Memory B cell (primary cell): ENCODE measurements at places on chromosomes 16 and 17.

- H3K27ac ChIP-seq = no peak overlapping the region
- no peaks in the 10 kb centered on the region for H3K36me3 ChIP-seq
- H3K4me3 ChIP-seq = no peak overlapping the region
- H3K27me3 ChIP-seq = peaks cover 2% of the 10 kb centered on the region
- DNase-seq = no peak
- no peaks in the 10 kb centered on the region for H3K4me1 ChIP-seq
These were observed 66.1 kb upstream of the ANKFN1 start for GRCh38 chr17:56087199-56087598.

GRCh38 chr16:125011-125410, 13.5 kb downstream of the NPRL3 start:
- H3K36me3 ChIP-seq = peaks cover 1% of the 10 kb centered on the region
- H3K27ac ChIP-seq = no peak overlapping the region
- H3K27me3 ChIP-seq = no peaks in the 10 kb centered on the region
- H3K4me3 ChIP-seq = no peak overlapping the region

DNA sequence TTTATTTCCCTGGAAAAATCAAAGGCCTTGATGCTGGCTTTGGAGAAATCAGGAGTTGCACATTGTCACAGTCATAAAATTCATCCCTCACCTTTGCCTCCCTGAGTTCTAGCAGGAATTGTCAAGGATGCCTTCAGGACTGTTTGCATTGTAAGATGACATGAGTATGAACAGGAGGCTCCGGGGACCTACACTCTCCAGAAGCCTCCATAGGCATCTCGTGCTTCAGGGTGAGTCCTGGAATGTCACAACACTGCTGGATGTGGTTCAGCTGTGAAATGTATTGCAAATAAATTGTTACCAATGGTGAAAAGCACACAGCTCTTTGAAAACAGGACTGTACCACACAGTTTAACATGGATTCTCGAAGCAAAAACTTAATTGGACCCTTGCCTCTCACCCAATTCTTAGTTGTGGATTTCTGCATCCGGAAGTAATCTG, 535.4 kb upstream of the C16orf82 start:
- no peaks in the 10 kb centered on the region for H3K27me3 ChIP-seq
- H3K4me3 ChIP-seq = no peak overlapping the region
- H3K36me3 ChIP-seq = no peaks in the 10 kb centered on the region
- no peak for DNase-seq

DNA sequence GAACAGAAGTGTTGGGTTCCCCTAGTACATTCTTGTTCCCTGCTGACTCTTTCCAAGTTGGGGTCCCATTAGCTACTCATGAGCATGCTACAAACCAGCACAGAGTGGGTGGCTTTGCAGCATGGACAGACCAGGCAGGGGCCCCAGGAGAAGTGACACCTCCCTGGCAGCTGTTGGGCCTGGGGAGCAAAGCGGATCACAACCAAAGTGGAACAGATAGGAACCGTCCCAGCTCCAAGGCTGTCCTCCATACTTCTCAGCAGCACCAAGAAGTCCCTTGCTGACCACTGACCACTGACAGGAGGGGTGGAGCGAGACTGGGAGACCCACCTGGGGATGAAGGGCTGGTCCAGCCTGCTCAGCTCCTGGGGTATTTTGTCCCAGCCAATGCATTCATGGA, 12.4 kb upstream of the GFAP start:
- no peak overlapping the region for H3K4me3 ChIP-seq
- H3K4me1 ChIP-seq = no peaks in the 10 kb centered on the region
- no peak for DNase-seq

- no peaks in the 10 kb centered on the region for H3K36me3 ChIP-seq
- no peak for DNase-seq
- H3K4me1 ChIP-seq = peaks cover 5% of the 10 kb centered on the region
These were observed 27.8 kb upstream of the ITGA3 start for GRCh38 chr17:50027881-50028735.

- H3K36me3 ChIP-seq = peaks cover 33% of the 10 kb centered on the region
- H3K4me3 ChIP-seq = no peak overlapping the region
- H3K4me1 ChIP-seq = peaks cover 12% of the 10 kb centered on the region
- no peaks in the 10 kb centered on the region for H3K27me3 ChIP-seq
- H3K27ac ChIP-seq = no peak overlapping the region
These were observed 33.1 kb downstream of the CYLD start for GRCh38 chr16:50774960-50775359.

- no peaks in the 10 kb centered on the region for H3K36me3 ChIP-seq
- H3K27me3 ChIP-seq = peaks cover 14% of the 10 kb centered on the region
- no peak overlapping the region for H3K4me3 ChIP-seq
- no peaks in the 10 kb centered on the region for H3K4me1 ChIP-seq
These were observed 23.7 kb downstream of the ATP2C2 start for GRCh38 chr16:84392031-84392360.

- H3K27me3 ChIP-seq = no peaks in the 10 kb centered on the region
- H3K4me1 ChIP-seq = no peaks in the 10 kb centered on the region
These were observed 66.4 kb downstream of the CEP95 start for GRCh38 chr17:64573214-64573613.

GRCh38 chr17:13734880-13735279, 133.2 kb upstream of the HS3ST3A1 start:
- no peaks in the 10 kb centered on the region for H3K4me1 ChIP-seq
- no peak for DNase-seq
- H3K27me3 ChIP-seq = no peaks in the 10 kb centered on the region
- peaks cover 6% of the 10 kb centered on the region for H3K36me3 ChIP-seq

- no peaks in the 10 kb centered on the region for H3K4me1 ChIP-seq
- H3K27me3 ChIP-seq = peaks cover 23% of the 10 kb centered on the region
- no peak overlapping the region for H3K4me3 ChIP-seq
These were observed 313.1 kb upstream of the TNRC6C start for GRCh38 chr17:77645072-77646045.

DNA sequence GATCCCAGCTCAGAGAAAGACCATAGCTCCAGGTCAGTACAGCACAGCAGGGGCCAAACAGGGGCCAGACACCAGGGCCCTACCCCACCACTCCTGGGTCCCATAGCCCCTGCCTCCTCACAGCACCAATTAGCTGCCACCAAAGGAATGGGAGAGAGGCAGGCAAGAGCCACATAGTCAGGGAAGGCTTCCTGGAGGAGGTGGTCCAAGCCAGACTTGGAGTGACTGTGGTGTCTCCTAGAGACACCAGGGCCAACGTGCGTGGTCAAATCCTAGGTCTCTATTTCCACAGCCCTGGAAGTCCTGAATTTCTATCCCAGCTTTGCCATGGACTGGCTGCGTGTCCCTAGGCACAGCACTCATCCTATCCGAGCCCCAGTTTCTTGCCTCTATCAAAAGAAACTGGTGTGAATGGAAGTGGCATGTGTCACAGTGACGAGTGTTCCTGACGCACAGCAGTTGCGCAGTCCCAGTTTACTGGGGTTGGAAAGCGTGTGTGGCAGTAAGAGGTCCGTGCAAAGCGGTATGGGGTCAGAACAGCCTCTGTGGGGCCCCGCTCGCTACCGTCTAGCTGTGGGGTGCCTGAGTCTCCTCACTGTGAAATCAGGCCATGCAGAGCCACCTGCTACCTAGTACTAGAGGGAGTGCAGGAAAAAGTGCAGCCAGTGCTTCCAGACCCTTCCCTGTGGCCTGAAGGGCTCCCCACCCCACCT, 23.5 kb downstream of the KCNJ12 start:
- H3K4me3 ChIP-seq = no peak overlapping the region
- no peak overlapping the region for H3K27ac ChIP-seq
- DNase-seq = no peak
- no peaks in the 10 kb centered on the region for H3K36me3 ChIP-seq
- H3K27me3 ChIP-seq = peaks cover 6% of the 10 kb centered on the region
- no peaks in the 10 kb centered on the region for H3K4me1 ChIP-seq

- no peaks in the 10 kb centered on the region for H3K36me3 ChIP-seq
- no peak for DNase-seq
- peaks cover 5% of the 10 kb centered on the region for H3K4me1 ChIP-seq
- H3K27ac ChIP-seq = no peak overlapping the region
- H3K27me3 ChIP-seq = no peaks in the 10 kb centered on the region
- no peak overlapping the region for H3K4me3 ChIP-seq
These were observed 2.8 kb upstream of the ABCA8 start for GRCh38 chr17:68957944-68958343.

GRCh38 chr16:30149250-30149930, 26.4 kb upstream of the MAPK3 start:
- no peak for DNase-seq
- peaks cover 8% of the 10 kb centered on the region for H3K4me1 ChIP-seq
- no peaks in the 10 kb centered on the region for H3K27me3 ChIP-seq
- H3K4me3 ChIP-seq = no peak overlapping the region
- H3K27ac ChIP-seq = no peak overlapping the region
- H3K36me3 ChIP-seq = peaks cover 2% of the 10 kb centered on the region

GRCh38 chr17:79803997-79804855, 7.3 kb upstream of the CBX8 start:
- peaks cover 20% of the 10 kb centered on the region for H3K4me1 ChIP-seq
- H3K4me3 ChIP-seq = peak overlapping the region; percentile 59
- peaks cover 7% of the 10 kb centered on the region for H3K36me3 ChIP-seq
- H3K27me3 ChIP-seq = peaks cover 45% of the 10 kb centered on the region
- H3K27ac ChIP-seq = peak overlapping the region; percentile 82
- DNase-seq = peak; percentile 52

GRCh38 chr17:65385726-65386125, 175.7 kb downstream of the AXIN2 start:
- H3K36me3 ChIP-seq = peaks cover 4% of the 10 kb centered on the region
- no peak for DNase-seq
- H3K4me1 ChIP-seq = peaks cover 2% of the 10 kb centered on the region
- no peak overlapping the region for H3K27ac ChIP-seq
- no peak overlapping the region for H3K4me3 ChIP-seq

- H3K4me1 ChIP-seq = peaks cover 4% of the 10 kb centered on the region
- no peaks in the 10 kb centered on the region for H3K36me3 ChIP-seq
- no peak for DNase-seq
- H3K27me3 ChIP-seq = no peaks in the 10 kb centered on the region
These were observed 82.2 kb downstream of the MYO1D start for GRCh38 chr17:32794533-32795246.

- peaks cover 2% of the 10 kb centered on the region for H3K27me3 ChIP-seq
- H3K27ac ChIP-seq = no peak overlapping the region
- no peaks in the 10 kb centered on the region for H3K4me1 ChIP-seq
- H3K4me3 ChIP-seq = no peak overlapping the region
- no peak for DNase-seq
These were observed 92.0 kb downstream of the ABCA8 start for GRCh38 chr17:68863091-68863652.

- peaks cover 21% of the 10 kb centered on the region for H3K36me3 ChIP-seq
- no peak for DNase-seq
- peaks cover 25% of the 10 kb centered on the region for H3K27me3 ChIP-seq
- no peak overlapping the region for H3K4me3 ChIP-seq
- H3K4me1 ChIP-seq = peaks cover 21% of the 10 kb centered on the region
- no peak overlapping the region for H3K27ac ChIP-seq
These were observed 635 bp downstream of the WNK4 start for GRCh38 chr17:42780851-42781638.

- no peaks in the 10 kb centered on the region for H3K4me1 ChIP-seq
- no peak overlapping the region for H3K4me3 ChIP-seq
- H3K36me3 ChIP-seq = no peaks in the 10 kb centered on the region
These were observed 26.9 kb downstream of the GPRC5B start for GRCh38 chr16:19857593-19858339.

- no peak for DNase-seq
- no peaks in the 10 kb centered on the region for H3K4me1 ChIP-seq
- H3K27ac ChIP-seq = no peak overlapping the region
- H3K36me3 ChIP-seq = peaks cover 3% of the 10 kb centered on the region
- no peak overlapping the region for H3K4me3 ChIP-seq
These were observed 295.3 kb downstream of the MAP2K4 start for GRCh38 chr17:12316021-12316420.

DNA sequence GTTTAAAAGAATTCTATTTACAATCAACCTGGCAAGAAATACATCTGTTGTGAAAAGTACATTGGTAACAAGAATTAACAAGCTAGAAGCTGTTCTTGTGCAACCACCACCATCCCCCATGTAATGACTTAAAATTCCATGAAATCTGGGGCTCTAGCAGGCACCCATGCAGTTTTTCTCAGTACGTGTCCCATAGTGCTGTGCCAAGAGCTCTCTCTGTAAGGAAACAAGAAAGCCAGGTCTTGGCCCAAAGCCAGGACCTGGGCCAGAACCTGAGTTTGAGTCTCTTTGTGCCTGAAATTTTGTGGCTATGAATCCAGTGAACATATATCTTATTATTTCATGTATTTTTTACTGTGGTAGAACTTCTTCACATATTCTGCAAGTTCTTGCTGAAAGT, 46.6 kb downstream of the NUP93 start:
- H3K27me3 ChIP-seq = no peaks in the 10 kb centered on the region
- H3K27ac ChIP-seq = no peak overlapping the region
- no peak overlapping the region for H3K4me3 ChIP-seq
- H3K36me3 ChIP-seq = peaks cover 6% of the 10 kb centered on the region
- no peak for DNase-seq

DNA sequence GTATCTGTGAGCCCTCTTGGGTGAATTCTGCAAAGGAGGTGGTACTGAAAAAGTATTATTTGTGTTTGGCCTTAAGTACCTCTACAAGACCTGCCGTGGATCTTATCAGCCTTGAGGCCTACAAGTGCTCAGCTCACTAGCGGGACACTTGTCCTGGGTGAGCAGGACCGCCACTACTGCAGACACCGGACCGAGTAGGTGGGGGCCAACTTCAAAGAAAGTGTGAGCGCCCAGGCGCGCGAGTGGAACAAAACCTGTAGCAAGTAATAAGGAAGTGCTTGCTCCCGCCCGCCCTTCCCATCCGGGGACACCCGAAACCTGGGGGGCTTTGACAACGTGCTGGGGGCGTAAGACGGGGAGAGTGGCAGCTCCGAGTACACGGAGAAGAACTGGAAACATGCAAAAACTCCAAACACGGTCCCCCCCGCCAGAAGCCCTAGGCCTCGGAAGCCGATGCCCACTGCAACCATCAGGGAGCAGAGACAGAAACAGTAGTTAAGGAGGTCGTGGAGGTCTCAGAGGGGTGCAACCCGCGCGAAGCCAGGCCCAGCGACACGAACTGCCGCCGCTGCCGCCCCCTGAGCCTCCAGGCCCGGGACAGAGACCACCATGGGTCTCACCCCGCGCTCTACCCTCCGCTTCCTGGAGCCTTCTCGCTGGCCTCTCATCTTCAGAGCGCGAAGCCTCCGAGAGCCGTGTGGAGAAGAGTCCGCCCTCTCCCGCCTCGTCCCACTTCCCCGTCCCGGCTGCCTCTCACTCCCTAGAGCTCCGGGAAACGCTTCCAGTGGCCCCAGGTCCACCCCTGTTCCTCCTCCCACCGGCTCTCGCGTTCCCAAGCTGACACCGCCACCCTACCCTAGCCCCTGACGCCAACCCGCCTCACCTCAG, 537 bp downstream of the CNOT1 start:
- H3K27ac ChIP-seq = peak overlapping the region; percentile 98
- peaks cover 5% of the 10 kb centered on the region for H3K36me3 ChIP-seq
- no peaks in the 10 kb centered on the region for H3K27me3 ChIP-seq
